Cerebellum (tissue), 4 donors: ENCODE measurements at places on chromosomes 2 and 18. TPM values are rescaled to one million over a fixed set of nuclear protein-coding genes. Genes with fewer than 3 reads are reported as not detected.

- DNase-seq: no peak
Observed at GRCh38 chr18:63257453-63257852, 62.1 kb downstream of the BCL2 start.

The MC2R gene
- total RNA-seq: not detected

DNA sequence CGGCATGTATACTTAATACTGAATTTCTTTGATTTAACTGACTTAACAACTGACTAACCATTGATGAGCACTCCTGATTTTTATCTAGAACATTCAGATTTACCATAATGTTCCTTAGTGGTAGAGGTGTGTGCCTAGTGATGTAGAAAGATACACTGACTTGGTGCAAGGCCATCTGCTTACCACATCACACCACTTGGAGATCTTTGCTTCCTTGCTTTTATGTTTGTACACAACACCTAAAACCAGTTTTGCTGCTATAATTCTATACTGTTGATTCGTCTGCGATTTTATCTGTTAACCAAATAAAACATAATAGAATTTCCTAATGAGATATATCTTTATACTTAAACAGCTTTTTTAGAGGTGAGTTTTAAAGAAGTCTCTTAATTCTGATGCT is 3.9 kb upstream of the FARP2 start:
- DNase-seq: no peak

The RNASEH1 gene
- 18.1 TPM for total RNA-seq

DNA sequence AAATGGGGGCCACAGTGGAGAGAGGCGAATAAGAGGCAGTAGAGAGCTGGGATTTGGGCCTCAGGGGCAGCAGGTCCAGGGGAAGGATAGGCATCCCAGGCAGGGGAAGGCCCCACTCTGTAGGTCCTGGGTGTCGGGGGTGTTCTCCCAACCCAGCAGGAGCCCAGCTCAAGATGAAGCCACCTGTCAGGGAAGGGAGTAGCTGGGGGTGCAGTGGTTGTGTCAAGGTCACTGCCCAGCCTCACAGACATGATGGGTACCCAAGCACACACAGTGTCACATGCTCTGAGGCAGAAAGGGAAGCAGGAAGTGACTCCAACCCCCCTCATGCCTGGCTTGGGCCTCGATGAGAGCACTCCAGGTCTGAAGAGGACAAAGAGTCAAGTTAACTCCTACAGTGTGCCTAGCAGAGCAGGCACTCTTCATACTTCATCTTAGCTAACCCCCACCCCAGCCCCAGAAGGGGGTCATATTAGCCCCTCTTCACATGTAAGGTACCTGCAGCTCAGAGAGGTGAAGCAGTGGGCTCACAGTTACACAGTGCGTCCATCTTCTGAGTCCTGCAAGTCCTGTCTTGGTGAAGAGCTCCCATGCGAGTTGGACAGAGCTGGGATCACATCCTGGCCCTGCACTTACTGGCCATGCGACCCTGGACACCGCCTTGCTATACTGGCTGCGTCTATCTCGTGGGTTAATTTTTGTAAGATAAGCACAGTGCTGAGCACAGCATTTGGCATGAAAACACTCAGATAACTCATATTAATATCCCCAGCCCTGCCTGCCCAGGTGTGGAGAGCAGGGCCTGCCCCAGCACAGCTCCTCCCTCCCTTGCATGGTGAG is 72.6 kb upstream of the DAPL1 start:
- no peak for DNase-seq

DNA sequence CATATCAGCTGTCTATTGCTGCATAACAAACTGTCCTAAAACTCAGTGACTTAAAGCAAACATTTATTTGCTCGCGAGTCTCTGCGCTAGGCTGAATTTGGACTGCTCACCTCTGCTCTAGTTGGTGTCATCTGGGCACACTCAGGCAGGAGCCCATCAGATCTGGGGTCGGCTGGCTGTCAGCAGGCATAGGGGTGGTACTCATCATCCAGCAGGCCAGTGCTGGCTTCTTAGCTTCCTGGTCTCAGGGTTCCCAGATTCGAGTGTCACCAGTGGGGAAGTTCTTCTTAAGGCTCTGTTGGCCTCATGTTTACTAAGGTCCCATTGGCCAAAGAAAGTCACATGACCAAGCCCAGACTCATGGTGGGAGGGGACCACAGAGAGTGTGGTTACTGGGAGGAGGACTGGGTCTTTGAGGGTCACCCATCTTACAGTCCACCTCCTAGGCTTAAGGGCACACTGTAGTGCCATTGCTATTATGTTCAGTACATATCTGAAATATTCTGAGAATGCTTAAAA is 71.6 kb upstream of the ATG16L1 start:
- no peak for DNase-seq
